ENCODE measurements at places on chromosomes 13 and 19.

GRCh38 chr13:97386801-97387484, 47.0 kb upstream of the RAP2A start:
- no peak for DNase-seq

DNA sequence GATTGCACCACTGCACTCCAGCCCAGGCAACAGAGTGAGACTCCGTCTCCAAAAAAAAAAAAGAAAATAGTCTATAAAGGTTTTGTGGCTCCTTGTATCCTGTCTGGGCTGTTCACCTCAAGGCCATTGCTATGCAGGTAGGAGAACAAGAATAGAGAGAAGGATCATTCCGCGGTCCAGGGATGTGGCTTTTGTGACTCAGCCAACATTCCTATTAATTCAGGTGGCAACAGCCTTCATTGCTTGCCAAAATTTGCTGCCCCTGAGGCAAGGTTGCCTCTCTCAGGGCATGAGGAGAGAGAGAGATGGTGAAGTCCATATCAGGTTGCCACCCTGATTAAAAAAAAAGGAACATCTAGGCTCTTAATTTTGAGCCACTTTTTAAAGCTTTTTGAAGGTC, 8.0 kb downstream of the ZNF551 start:
- DNase-seq, result no peak

DNA sequence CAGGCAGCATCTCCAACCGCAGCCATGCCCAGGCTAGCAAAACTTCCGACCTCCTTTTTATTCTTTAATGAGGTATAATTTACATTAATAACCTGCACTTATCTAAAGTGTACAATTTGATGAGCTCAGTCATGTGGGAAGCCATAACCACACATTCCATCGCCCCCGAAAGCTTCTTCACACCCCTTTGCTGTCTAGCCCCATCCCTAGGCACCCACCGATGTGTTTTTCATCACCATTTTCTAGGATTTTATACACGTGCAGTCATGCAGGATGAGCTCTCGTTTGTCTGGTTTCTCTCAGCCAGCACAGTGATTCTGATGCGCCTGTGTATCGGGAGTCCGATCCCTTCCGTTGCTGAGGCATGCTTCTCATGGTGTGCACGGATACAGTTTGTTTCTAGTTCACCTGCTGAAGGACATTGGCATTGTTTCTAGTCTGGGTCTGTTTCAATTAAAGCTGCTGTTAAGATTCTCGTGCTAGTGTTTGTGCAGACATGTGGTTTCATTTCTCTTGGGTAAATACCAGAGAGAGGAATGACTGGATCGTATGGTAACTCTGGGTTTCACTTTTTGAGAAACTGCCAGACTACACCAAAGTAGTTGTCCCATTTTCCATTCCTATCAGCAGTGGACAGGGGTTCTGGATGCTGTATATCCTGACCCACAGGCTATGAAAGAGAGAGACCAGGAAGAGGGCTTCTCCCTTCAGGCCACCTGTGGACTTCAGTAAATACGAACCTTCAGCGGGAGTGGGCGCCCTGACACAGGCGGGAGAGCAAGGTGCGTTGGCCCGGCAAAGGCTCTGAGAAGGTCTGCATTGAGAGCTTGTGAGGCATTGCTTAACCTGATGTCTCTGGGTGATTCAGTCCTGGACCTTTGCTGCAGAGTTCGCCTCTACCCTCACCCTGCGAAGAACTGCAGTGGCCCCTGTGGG, 4.9 kb downstream of the AP1M1 start:
- no peak for DNase-seq

GRCh38 chr13:30763786-30764413, 28.6 kb downstream of the ALOX5AP start:
- no peak for DNase-seq

DNA sequence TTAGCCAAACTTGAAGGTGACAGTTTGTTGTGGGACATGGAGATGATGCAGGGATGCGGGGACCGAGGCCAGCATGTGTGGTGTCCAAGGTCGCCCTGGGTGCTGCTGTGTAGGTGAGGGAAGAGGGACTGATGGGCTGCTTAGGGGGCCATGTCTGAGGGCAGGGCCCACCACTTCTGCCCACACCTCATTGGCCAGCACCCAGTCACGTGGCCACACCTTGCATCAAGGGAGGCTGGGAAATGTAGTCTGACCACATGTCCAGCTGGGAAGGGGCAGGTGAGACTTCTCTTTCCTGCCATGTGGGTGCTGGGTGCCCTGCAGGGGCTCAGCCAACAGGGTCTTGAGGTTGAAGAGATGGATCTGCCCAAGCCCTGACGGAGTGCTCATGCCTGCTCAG, 88.9 kb downstream of the KDM4B start:
- no peak for DNase-seq

DNA sequence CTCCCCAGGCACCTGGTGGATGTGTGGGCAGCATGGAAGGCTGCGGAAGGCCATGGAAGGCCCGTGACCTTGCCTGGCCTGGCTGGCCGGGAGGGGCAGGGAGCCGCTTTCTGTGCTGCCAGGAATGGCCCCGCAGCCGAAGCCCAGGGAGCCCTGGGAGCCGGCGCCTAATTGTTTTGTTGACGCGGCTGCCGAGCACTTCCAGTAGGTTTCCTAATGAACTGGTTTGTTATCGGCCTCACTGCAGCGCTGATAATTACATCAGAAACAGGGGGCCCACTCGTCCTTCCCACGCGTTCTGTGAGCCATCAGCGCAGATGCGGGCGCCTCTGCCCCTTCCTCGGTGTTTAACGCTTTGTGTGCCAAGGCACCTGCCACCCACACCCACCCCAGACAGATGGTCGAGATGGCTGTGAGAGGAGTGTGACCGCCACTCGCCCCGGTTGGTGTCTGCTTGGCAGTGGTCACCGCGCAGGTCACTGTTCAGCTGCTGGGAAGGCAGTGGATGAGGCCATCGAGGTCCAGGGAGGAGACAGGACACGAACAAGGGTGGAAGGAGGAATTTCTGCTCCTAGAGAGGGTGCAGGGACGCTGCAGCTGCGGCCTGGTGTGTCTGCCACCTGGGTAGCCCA, 124.5 kb downstream of the KDM4B start:
- no peak for DNase-seq

GRCh38 chr13:76822698-76823267, 63.4 kb downstream of the KCTD12 start:
- peak; percentile 34 for DNase-seq

GRCh38 chr13:51684076-51684475, 99.8 kb downstream of the WDFY2 start:
- no peak for DNase-seq

DNA sequence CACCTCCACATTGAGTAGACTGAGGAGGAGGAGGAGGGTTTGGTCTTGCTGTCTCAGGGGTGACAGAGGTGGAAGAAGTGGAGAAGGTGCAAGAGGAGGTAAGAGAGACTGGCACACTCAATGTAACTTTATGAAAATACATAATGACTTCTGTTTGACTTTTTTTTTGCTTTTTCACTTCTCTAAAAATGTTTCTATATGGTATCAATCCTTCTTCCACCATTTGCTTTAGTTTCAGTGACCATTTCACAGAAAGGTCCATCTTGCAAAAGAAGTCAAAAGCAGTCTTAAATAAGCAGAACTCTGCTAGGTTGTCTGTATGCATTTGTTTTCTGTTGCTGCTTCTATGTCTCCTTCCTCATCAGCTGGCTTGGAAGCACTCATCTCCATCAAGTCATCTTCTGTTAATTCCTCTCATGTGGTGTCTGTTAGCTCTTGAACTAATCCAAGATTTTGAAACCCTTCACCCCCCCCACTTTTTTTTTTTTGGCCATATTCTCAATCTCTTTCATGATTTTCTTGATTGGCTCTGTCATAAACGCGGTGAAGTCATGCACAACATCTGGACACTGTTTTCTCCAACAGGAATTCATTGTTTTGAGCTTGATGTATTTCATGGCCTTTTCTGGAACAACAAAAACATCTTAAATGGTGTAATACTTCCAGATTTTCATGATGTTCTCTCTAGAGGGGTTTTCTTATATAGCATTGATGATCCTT, 80.8 kb downstream of the KL start:
- DNase-seq, result no peak

DNA sequence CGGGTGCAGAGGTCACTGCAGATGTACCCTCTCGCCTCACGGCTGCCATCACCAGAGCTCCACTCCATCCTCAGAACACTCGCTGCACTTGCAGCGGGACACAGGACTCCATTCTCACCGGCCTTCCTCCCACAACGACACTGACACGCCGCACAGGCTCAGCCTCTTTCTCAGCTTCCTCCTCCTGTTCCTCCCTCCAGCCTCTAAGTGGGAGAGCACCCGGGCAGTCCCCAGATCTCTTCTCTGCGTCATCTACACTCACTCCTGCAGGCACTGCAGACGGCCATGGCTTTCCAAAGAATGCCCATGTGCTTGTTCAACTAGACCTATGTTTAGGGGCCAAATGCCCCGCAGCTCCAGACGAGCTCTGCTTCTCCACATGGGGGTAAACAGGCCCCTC, 14.3 kb upstream of the FKRP start:
- no peak for DNase-seq

DNA sequence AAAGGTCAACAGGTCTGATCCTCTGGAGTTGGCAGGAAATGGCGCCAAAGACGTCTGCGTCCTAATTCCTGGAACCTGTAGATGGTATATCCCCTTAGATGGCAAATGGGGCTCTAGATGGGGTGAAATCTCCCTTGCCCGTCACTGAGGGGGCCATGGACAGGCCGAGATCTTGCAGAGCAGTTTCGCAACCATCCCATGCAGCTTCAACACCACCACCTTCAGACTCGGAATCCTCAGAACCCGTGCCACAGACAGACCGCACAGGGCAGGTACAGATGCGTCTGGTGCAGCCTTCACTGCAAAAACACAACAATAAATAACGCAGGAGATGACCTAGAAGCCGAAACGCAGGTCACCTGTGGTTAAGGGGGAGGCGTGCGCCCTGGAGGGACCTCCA, 17.7 kb downstream of the REXO1 start:
- no peak for DNase-seq

DNA sequence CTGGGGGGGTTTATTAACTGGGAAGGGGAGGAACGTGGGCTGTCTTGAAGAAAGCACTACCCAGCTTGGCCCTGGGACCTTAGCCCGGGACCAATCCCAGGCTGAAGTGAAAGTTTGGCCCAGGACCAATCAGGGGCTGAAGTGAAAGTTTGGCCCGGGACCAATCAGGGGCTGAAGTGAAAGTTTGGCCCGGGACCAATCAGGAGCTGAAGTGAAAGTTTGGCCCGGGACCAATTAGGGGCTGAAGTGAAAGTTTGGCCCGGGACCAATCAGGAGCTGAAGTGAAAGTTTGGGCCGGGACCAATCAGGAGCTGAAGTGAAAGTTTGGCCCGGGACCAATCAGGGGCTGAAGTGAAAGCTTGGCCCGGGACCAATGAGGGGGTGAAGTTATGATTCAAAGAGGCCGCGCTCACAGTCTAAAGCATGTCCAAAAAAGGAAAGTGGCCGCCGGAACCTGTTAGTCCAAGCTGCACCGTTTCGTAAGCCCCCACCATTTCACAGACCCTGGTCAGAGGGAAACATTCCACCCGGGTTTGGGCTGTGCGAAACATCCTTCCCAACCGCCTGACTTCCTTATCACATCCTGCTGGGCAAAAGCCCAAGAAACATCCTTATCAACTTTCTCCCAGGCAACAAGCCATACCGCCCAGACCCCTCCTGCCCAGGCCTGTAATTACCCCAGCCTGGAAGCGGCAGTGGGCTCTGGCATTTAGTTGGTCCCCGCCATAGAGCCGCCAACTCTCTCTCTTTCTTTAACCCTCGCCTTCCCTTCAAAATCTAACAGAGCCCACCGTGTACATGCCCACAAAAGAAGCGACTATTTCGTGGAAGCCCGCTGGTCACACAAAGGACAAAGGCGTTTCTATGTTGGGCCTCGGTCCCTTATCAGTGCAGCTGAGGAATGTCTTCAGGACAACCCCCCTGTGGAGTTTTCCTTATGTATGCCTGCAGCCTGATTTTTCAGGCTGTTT, 1.1 kb downstream of the ZNF850 start:
- peak; percentile 59 for DNase-seq
